Stimulated activated CD8-positive, alpha-beta memory T cell treated with anti-CD3 and anti-CD28 coated beads, Interleukin-12 subunit alpha, Interleukin-12 subunit beta, amount 100 ng/mL, for 4 hours (primary cell): ENCODE measurements at places on chromosomes 7 and 10.

GRCh38 chr10:10389182-10389581 is 628.5 kb upstream of the CELF2 start:
- DNase-seq: no peak

GRCh38 chr10:128487517-128487916 is 361.3 kb upstream of the MKI67 start:
- DNase-seq: no peak

DNA sequence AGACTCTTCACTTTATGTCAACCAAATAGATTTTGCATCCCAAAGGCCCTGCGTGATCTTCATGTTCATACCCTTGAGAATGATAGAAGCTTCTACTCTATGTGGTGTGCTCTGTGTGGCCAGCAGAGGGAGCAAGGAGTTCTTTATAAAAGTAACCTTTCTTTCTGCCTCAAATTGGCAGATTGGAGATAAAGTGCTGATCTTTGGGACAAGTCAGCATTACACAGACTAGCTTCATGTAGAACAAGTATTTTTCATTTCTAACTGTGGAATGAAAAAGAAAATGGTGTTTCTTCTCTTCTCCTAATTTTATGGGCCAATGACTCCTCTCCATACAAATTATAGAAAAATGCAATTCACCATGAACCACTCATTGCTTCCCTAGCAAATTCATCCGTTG is 1214.1 kb downstream of the SORCS1 start:
- DNase-seq: no peak

DNA sequence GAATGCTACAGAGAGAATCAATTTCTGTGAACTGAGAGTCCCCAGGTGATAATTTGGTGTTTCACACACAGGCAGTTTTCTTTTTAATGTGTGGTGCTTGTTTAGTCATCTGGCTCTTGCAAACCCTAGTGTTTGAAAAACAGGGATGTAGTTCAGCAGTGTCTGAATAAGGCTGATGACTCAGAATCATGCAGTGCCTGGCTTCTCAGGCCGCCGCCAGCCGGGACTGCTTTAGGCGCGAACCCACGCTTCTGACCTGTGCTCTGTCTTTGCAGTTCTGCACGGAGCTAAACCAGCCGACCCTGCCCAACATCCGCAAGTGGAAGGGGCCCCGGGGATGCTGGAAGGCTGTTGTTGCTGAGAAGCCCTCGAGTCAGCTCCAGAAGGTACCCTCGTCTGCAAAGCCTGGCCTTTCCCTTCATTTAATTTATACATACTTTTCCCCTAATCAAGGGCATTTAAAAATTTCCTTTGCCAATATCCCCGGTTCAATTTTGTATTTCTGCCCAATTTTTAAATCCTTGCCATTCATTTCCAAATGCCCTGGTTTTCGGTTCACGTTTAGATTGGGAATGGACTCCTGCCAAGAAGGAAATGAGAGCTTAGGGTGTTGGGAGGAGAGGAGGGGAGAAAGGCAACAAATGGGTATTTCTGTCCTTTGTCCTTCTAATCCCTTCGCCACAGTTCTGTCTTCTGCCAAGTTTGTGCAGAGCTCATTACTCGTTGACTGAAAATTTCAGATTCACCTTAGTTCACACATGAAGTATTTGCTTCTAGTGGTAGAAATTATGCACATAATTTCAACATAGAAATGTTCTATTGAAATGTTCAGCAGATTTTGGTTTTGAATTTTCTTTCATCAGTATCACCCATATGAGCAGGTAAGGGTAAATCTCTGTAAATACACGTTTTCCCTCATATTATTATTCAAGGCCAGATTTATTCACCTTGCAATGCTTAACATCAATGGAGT is 108.5 kb upstream of the ANLN start:
- no peak for DNase-seq

DNA sequence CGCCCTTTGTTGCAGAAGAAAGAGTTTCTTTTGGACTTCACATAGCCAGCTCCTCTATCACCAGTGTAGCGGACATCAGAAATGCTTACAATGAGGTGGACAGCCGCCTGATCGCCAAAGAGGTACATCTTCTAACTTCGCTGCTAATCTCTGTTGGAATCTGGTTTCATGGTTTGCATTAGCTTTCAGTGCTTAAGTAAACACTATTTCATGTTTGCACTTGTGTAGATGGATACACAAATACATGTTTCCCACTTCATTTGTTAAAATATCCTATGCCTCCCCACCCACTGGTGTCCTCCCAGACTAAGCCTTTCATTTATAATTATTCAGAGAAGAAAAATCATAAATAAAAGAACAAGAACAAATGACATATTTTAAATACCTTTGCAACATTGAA is 103.9 kb downstream of the WDFY4 start:
- no peak for DNase-seq

DNA sequence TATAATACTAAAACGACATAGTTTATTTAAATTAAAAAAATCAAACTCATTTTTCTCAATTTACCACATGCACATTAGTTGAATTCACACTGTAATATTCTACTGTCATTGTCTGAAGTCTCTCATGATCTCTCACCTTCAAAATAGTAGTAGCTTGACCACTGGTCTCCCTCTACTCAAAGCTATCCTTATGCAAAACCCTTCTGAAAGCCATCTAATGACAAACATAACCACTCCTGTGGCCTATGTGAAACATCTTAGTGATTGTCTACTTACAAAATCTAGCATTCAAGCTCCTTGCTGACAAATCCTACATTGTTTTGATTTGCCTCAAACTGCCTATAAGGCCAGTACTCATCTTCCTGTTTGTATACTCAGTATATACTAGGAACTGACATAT is 606.0 kb upstream of the GHITM start:
- DNase-seq: no peak

- no peak for DNase-seq
Observed at GRCh38 chr10:1169186-1169885, 113.2 kb downstream of the WDR37 start.

DNA sequence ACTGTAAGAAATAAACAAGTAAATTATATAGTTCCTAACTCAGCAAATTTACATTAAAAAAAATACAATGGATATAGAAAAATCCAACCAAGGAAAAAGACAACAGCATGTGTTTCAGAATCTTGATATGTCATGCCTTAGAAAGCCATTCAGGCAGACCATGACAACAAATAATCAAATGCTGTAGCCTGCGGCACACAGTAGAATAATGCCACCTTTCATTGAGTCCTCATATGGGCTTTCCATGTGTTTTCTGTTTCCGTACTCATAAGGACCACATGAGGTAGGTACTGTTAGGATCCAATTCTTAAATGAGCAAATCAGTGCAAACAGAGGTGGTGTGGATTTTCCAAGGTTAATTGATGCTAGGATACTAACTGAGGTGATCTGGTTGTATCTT is 138.6 kb downstream of the CUBN start:
- DNase-seq: no peak

DNA sequence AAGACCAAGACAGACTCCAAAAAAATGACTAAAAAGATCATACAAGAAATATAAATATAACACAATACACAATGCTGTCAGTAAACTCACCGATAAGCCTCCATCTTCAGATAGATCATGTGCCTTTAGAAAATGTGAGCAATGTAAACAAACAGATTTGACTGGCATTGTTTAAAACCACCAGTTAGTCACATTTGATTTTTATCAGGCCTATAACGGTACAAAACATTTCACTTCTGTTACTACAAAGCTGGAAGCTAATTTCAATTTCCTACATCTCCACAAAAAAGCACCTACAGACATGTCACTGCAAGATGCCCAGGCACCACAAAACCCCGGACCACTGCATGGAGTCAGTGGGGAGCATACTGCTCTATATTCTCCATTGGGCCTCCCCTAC is 18.9 kb downstream of the SGMS1 start:
- DNase-seq: no peak

GRCh38 chr10:95637911-95638310 is 18.6 kb downstream of the ALDH18A1 start:
- no peak for DNase-seq

- no peak for DNase-seq
Observed at GRCh38 chr10:86262688-86263181, 103.9 kb downstream of the GRID1 start.
